ENCODE measurements at places on chromosomes 2 and 18. TPM values are rescaled to one million over a fixed set of nuclear protein-coding genes. Genes with fewer than 3 reads are reported as not detected.

GRCh38 chr2:102018823-102019445, 27.2 kb downstream of the IL1R2 start:
- H3K27ac ChIP-seq = no peak overlapping the region
- peaks cover 2% of the 10 kb centered on the region for H3K27me3 ChIP-seq
- H3K36me3 ChIP-seq = no peaks in the 10 kb centered on the region

DNA sequence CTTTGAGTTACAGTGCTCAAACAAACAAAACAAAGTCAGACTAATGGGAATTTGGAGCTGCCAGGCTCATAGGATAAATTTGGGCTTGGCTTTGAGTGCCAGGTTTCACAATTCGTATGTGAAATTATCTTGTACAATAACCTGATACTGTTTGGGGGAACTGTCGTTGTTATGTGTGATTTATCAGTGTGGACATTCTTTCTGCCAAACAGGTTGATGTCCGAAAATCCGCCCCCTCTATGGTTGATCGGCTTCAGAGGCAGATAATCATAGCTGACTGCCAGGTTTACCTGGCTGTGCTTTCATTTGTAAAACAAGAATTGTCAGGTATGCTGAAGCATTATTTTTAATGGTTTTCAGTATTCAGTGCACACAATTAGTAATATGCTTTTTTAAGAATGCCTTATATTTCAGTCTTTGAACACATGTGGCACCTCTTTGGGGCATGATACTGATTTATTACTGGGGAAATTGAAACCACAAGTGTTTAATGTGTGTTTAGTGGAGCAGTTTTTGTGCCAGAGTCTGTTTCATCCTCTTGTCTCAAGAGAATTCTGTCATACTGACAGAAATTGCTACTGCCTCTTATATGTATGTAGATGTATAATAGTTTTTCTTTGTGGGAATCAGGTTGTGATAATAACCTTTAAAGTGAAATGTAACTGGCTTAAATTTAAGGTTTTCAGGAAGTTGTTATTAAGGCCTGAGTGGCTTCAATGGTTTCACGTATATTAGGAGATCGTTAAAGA, 54.6 kb downstream of the TTC39C start:
- no peak for DNase-seq
- no peak overlapping the region for H3K27ac ChIP-seq
- peaks cover 21% of the 10 kb centered on the region for H3K36me3 ChIP-seq
- H3K4me3 ChIP-seq = no peak overlapping the region
- no peaks in the 10 kb centered on the region for H3K27me3 ChIP-seq

DNA sequence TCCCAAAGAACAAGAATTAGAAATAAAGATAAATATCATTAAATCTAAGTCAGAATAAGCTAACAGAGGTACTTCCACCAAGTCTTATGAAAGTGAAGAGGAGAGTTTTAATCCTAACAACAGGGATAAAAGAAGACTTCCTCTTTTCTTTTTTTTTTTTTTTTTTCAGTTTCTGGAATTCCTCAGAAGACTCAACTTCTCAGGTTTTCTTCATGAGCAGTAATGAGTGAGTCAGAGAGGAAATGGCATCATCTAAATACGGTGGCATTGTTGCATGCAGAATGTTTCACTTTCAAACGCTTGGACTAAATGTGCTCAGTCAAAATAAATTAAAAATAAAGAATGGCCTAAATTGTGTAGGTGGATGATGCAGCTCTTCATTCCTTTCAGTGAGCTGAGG, 45.6 kb upstream of the ARHGAP15 start:
- no peak overlapping the region for H3K27ac ChIP-seq
- no peaks in the 10 kb centered on the region for H3K36me3 ChIP-seq
- H3K27me3 ChIP-seq = no peaks in the 10 kb centered on the region
- H3K4me1 ChIP-seq = no peaks in the 10 kb centered on the region
- H3K4me3 ChIP-seq = no peak overlapping the region
- no peak for DNase-seq

DNA sequence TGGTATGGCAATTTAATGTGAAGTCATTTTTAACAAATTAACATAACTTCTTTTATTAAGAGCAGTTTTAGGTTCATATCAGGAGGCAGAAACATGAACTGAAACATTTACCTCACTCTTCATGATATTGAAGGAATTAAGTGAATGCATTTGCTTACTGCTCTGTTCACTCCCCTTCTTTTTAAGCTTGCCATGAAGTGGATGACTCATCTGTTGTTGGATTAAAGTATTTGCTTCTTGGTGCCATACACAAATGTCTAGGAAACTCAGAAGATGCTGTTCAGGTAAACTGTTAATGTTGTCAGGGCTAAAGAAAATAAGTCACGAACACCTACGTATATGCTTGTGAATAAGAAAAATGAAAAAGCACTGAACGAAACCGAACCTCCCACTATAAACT, 10.2 kb upstream of the CABYR start:
- no peaks in the 10 kb centered on the region for H3K27me3 ChIP-seq
- no peak for DNase-seq
- H3K27ac ChIP-seq = no peak overlapping the region
- H3K36me3 ChIP-seq = peaks cover 21% of the 10 kb centered on the region

GRCh38 chr2:161569401-161569800, 54.8 kb upstream of the SLC4A10 start:
- H3K4me3 ChIP-seq = no peak overlapping the region
- H3K27me3 ChIP-seq = peaks cover 13% of the 10 kb centered on the region
- no peaks in the 10 kb centered on the region for H3K36me3 ChIP-seq
- H3K4me1 ChIP-seq = no peaks in the 10 kb centered on the region
- no peak for DNase-seq
- H3K27ac ChIP-seq = no peak overlapping the region

DNA sequence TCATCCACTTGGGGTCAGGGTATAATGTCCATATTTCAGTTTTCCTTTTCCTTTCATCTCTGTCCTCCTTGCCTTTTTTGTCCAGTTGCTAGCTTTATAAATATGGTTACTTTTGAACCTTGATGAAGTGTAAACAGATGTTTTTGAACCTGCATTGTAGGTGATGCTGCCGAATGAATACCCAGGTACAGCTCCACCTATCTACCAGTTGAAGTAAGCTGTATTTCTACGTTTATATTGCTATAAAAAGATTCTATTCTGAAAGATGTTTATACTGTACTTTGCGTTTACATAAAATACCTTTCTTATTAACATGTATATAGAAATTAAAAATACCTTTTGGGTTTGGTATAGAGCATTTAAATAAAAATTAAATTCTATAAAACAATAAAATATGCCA, 2.2 kb downstream of the IMPACT start:
- no peak for DNase-seq
- peaks cover 23% of the 10 kb centered on the region for H3K4me1 ChIP-seq
- H3K27ac ChIP-seq = no peak overlapping the region
- peaks cover 12% of the 10 kb centered on the region for H3K27me3 ChIP-seq

- no peaks in the 10 kb centered on the region for H3K27me3 ChIP-seq
- no peak for DNase-seq
Measured at GRCh38 chr2:139850254-139850890, 1070.2 kb upstream of the NXPH2 start.

The ZNF24 gene
- total RNA-seq = 61.4 TPM

The RTP5 gene
- not detected for total RNA-seq

The RFTN2 gene
- 9.9 TPM for total RNA-seq

The CD8B2 gene
- not detected for total RNA-seq

The ATP6V1B1 gene
- 0.66 TPM for total RNA-seq

All from mesothelial cell of epicardium (in vitro differentiated cells).